Karpas-422 (cell line): ENCODE measurements at places on chromosomes 3 and 15. TPM values are rescaled to one million over a fixed set of nuclear protein-coding genes. Genes with fewer than 3 reads are reported as not detected.

DNA sequence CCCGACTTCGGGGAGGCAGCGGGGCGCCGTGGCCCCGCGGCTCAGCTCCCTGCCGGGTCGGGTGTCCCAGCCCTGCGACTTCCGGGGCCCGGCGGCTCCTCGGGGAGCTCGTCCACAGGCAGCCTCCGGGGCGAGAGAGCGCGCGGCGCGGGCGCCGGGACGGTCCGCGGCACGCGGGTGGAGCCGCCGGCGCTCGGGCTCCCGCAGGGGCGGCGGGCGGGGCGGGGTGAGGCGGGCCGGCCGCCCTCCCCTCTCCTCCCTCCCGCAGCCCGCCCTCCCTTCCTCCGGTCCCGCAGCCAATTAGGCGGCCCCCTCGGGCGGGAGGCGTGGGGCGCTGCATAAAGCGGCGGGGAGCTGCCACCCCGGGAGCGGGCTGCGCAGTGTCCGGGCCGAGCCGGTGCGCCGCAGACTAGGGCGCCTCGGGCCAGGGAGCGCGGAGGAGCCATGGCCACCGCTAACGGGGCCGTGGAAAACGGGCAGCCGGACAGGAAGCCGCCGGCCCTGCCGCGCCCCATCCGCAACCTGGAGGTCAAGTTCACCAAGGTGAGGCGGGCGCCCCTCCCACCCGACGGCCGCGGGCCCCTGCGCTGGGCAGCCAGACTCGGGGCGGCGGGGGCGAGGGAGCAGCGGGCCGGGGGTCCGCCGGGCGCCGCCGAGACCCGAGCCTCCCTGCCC, at the start of gene ALDH1A3:
Gene ALDH1A3, plus strand, starts transcription at position 368 of the 675 bp plus-strand sequence. Its CDS starts 77 bp downstream, at position 445.
- no peaks in the 10 kb centered on the region for H3K27me3 ChIP-seq
- H3K4me1 ChIP-seq, result no peaks in the 10 kb centered on the region
- H3K4me3 ChIP-seq, result no peak within 1 kb of the TSS
- DNase-seq, result no peak
- H3K36me3 ChIP-seq, result no peaks in the 10 kb centered on the region

The EFCAB12 gene
- total RNA-seq, result 0.04 TPM in 1 of 2 replicates, not detected in the other

The GOLGA8K gene
- total RNA-seq, result not detected in 2 replicates

The P2RY13 gene
- total RNA-seq, result 0.40 and 0.97 TPM in 2 replicates

DNA sequence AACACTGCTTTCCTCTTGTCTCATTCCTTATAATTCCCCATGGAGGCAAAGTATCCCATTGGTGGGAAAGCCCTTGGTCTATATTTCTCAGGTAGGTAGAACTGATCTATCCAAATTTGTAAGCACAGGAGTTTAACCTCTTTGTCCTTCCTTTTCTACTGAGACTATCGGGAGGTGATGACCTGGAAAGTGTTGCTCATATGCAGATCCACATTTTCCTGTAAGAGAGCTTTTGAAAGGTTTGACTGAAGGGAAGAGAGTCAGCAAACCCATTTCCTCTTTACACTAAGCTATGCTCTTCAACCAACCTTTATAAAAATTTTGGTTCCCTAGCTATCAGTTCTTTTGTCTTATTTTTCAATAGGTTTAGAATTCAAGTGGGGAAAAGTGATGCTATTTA, 200.7 kb downstream of the TIGIT start:
- H3K27me3 ChIP-seq, result no peaks in the 10 kb centered on the region
- H3K4me3 ChIP-seq, result no peak overlapping the region
- no peaks in the 10 kb centered on the region for H3K4me1 ChIP-seq

The PLSCR2 gene
- total RNA-seq, result 1.0 TPM in 1 of 2 replicates, not detected in the other

The TAGLN3 gene
- not detected in 2 replicates for total RNA-seq

The SLC22A14 gene
- not detected in 2 replicates for total RNA-seq

- no peaks in the 10 kb centered on the region for H3K27me3 ChIP-seq
- H3K36me3 ChIP-seq, result no peaks in the 10 kb centered on the region
- DNase-seq, result no peak
- no peaks in the 10 kb centered on the region for H3K4me1 ChIP-seq
- H3K4me3 ChIP-seq, result no peak overlapping the region
- H3K27ac ChIP-seq, result no peak overlapping the region
Observed at GRCh38 chr15:88835119-88835518, 31.9 kb downstream of the ACAN start.

The POU1F1 gene
- total RNA-seq, result not detected in 2 replicates

The SLC12A1 gene
- not detected in 2 replicates for total RNA-seq

DNA sequence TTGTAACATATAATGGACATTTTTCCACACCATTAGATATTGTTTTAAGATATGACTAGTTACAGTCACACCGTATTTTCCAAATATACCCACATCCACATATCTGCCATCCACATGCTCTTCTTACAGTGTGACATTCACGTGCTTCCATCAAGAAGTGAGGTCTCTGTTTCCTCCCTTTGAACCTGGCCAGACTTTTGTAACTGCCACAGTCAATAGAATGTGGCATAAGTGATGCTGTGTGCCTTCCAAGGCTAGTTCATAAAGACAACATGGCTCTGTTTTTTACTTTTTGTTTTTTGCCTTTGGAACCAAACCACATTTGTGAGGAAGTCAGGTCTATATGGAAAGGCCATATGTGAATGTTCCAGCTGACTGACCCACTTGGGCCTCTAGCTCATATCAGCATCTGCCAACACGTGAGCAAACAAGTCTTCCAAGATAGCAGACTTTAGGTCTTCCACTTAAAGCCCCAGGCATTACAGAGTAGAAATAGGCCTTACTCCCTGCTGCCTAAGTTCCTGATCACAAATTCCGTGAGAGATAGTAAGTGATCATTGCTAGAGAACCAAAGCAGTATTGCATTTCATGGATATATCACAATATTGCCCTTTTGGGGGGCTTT, 27.1 kb downstream of the EIF1B start:
- DNase-seq, result no peak
- no peaks in the 10 kb centered on the region for H3K4me1 ChIP-seq
- H3K27me3 ChIP-seq, result no peaks in the 10 kb centered on the region

The MINAR1 gene
- 2.7 and 3.8 TPM in 2 replicates for total RNA-seq

The C3orf22 gene
- not detected in 2 replicates for total RNA-seq

GRCh38 chr3:2097641-2098191, 950 bp upstream of the CNTN4 start:
- H3K27ac ChIP-seq, result no peak overlapping the region
- no peaks in the 10 kb centered on the region for H3K36me3 ChIP-seq
- H3K4me1 ChIP-seq, result no peaks in the 10 kb centered on the region
- H3K4me3 ChIP-seq, result no peak overlapping the region
- no peak for DNase-seq
- H3K27me3 ChIP-seq, result no peaks in the 10 kb centered on the region

DNA sequence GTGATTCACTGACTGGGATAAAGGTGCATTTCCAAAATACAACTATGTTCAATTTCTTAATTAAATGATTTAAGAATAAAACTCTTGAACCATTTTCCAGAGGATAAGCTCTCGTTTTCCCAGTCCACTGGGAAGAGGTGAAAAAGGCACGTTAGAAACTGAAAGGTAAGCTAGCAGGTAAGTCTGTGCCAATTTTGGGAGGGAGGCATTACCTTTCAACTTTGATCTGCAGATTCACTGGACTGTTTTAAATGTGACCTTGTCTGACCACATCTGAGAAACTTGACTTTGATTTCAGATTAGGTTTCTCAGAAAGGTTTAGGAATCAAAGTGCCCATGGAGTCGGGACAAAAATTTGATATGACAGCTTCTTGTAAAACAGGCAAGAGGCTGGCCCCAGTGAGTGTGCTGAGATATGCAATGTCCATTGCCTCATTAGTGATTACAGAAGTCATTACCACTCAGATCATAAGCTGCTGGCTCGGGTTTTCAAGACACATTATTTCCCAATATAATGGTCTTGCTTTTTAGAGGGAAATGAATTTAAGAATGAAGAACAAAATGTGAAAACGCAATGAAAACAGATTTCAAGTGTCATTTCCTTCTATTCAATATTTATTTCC, 118.8 kb downstream of the ADAMTS9 start:
- no peak overlapping the region for H3K27ac ChIP-seq
- DNase-seq, result no peak
- no peaks in the 10 kb centered on the region; the same call in 1 of the 2 replicates for H3K27me3 ChIP-seq
- H3K36me3 ChIP-seq, result no peaks in the 10 kb centered on the region
- H3K4me3 ChIP-seq, result no peak overlapping the region

- no peak for DNase-seq
- no peaks in the 10 kb centered on the region for H3K36me3 ChIP-seq
- H3K4me3 ChIP-seq, result no peak overlapping the region
- no peaks in the 10 kb centered on the region for H3K27me3 ChIP-seq
Observed at GRCh38 chr15:92638291-92638708, 17.3 kb downstream of the FAM174B start.

DNA sequence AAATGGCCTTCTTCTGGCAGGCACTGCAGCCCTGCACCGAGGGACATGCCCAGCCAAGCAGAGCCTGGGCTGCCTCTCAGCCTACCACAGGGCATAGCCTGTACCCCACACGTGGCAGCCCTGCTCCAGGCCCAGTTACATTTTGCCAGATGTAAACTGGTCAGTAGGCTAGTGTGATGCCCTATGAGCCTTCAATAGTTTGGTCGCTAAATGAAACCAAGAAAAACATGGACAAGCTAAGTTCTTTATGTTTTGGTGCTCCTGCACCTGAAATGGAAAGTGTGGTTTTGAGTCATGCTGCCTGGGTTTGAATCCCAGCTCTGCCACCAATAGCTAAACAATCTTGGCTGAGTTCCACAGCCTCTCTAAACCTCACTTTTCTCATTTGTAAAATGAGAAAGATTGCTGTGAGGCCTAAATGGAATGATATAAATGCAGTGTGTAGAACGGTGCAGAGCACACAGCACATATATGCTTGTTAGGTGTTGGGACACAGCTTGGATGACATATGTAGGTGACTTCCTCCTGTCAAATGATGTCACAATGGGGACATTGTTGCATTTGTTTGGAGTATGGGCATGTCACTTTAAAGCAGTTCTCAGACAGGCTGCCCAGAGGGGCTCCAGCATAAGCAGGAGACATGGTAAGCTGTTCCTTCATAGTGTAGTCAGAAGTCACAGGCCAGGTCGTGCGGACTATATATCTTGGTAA, 57.4 kb downstream of the ZBTB38 start:
- no peak overlapping the region for H3K4me3 ChIP-seq
- no peaks in the 10 kb centered on the region for H3K27me3 ChIP-seq
- H3K4me1 ChIP-seq, result no peaks in the 10 kb centered on the region
- no peak overlapping the region for H3K27ac ChIP-seq

- no peak for DNase-seq
- H3K36me3 ChIP-seq, result no peaks in the 10 kb centered on the region; the same call in 1 of the 2 replicates
- H3K27ac ChIP-seq, result no peak overlapping the region
- no peak overlapping the region for H3K4me3 ChIP-seq
- no peaks in the 10 kb centered on the region for H3K27me3 ChIP-seq
Observed at GRCh38 chr15:90414408-90415028, 26.5 kb downstream of the IQGAP1 start.

DNA sequence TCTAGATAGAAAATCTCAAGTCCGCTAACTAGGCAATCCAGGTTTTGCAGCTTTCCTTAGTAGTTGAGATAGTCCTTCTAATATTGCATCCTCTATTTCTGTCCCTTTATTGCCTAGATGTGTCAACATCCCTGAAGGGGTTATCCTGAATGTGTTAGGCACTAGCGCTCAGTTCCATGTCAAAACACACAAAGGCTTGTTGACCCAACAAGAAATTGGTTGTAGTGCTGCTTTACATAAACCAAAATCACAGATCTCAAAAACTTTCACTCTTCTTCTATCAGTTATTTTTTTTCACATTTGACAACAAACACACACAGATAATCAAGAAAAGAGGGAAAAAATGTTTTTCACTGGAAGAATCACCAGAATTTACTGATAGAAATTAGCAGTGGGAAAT, 51.4 kb upstream of the SOX2 start:
- no peaks in the 10 kb centered on the region for H3K27me3 ChIP-seq
- DNase-seq, result no peak
- H3K36me3 ChIP-seq, result no peaks in the 10 kb centered on the region
- H3K4me1 ChIP-seq, result no peaks in the 10 kb centered on the region
- H3K4me3 ChIP-seq, result no peak overlapping the region

DNA sequence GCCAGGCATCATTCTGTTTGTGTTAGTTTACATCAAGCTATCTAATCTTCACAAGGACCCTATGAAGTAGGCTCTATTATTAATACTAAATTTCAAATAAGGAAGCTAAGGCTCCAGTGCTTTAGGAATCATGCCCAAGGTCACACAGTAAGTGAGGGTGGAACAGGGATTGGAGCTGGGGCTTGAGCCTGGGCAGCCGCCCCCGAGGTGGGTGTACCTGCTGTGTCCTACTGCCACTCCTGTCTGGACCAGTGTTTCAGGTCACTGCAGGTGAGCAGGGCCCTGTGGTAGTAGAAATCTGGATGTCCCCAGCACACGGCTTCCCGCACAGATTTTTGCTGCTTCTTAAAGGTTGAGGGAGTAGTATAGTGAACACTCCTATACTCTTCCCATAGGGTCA, 6.5 kb downstream of the KLF13 start:
- peaks cover 98% of the 10 kb centered on the region for H3K4me1 ChIP-seq
- no peaks in the 10 kb centered on the region for H3K27me3 ChIP-seq
- H3K36me3 ChIP-seq, result no peaks in the 10 kb centered on the region
- DNase-seq, result no peak
- H3K27ac ChIP-seq, result peak overlapping the region; percentile 32; the same call in 1 of the 2 replicates
- H3K4me3 ChIP-seq, result no peak overlapping the region

The CCR2 gene
- total RNA-seq, result not detected in 2 replicates

The ADGRG7 gene
- total RNA-seq, result not detected in 2 replicates

The ABCF3 gene
- 61.6 and 62.9 TPM in 2 replicates for total RNA-seq

The SYNPR gene
- not detected in 2 replicates for total RNA-seq

- no peak within 1 kb of the TSS for H3K4me3 ChIP-seq
- H3K36me3 ChIP-seq, result no peaks in the 10 kb centered on the region
- no peaks in the 10 kb centered on the region for H3K27me3 ChIP-seq
- no peaks in the 10 kb centered on the region for H3K4me1 ChIP-seq
- H3K27ac ChIP-seq, result no peak within 1 kb of the TSS
Observed at GRCh38 chr15:23647421-23648370, at the start of gene MAGEL2. MAGEL2 (minus strand) TSS chr15:23647867; CDS start chr15:23647742, 125 bp downstream.

- H3K4me3 ChIP-seq, result no peak overlapping the region
- H3K4me1 ChIP-seq, result peaks cover 14% of the 10 kb centered on the region
- DNase-seq, result no peak
- H3K36me3 ChIP-seq, result no peaks in the 10 kb centered on the region
Observed at GRCh38 chr3:120160050-120160449, 65.8 kb upstream of the GSK3B start.

- H3K4me3 ChIP-seq, result no peak overlapping the region
- H3K27ac ChIP-seq, result no peak overlapping the region
- H3K27me3 ChIP-seq, result no peaks in the 10 kb centered on the region
- DNase-seq, result no peak
Observed at GRCh38 chr15:49015896-49016295, 30.4 kb downstream of the SECISBP2L start.

- H3K27me3 ChIP-seq, result no peaks in the 10 kb centered on the region
- H3K27ac ChIP-seq, result no peak overlapping the region
- no peak for DNase-seq
- H3K4me1 ChIP-seq, result no peaks in the 10 kb centered on the region
Observed at GRCh38 chr15:96331945-96332636, 1.6 kb downstream of the NR2F2 start.

The LRTM1 gene
- total RNA-seq, result not detected in 2 replicates

DNA sequence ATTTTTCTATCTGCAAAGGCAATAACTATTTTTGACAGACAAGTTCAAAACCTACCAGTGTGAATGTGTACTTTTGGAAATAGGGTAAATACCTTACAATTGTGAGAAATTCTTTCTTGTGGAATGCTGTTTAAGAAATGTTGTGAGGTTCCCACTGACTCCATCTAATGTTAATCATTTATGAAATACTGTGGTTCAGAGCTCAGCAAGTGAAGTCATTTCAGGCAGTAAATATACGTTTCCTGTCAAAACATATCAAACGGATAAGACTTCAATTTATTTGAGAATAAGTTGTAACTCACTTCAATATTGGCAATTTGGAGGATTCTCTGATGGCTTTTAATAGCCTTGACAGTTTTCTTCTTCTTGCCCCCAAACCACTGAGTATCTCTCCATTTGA, 16.4 kb downstream of the TAFA4 start:
- H3K27ac ChIP-seq, result no peak overlapping the region
- H3K4me3 ChIP-seq, result no peak overlapping the region
- DNase-seq, result no peak
- H3K36me3 ChIP-seq, result no peaks in the 10 kb centered on the region

The CYFIP1 gene
- total RNA-seq, result 0.04 and 1.7 TPM in 2 replicates

The SMCO1 gene
- total RNA-seq, result not detected in 2 replicates
